Osteocyte (in vitro differentiated cells): ENCODE measurements at places on chromosomes 16 and 17. TPM values are rescaled to one million over a fixed set of nuclear protein-coding genes. Genes with fewer than 3 reads are reported as not detected.

JPH3 gene
- 2.6 and 3.1 TPM in 2 replicates for total RNA-seq

DNA sequence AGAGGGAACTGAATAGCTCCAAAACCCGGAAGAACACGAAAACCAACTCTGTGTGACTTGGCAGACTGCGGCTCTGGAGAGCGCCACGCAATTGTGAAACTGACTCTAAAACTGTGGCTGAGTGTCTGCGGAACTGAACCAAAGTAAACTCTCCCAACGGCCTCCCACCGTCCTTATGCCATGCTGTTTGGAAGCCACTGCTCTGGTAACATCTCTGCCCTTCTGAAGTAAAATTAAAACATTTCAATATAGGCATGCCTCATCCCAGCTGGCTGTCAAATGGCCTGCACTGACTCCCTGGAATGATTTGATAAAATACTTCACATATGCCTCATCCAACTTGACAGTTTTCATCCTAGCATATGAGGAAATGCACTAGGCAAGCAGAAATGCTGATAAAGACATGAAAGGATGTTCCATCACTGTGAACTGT is 70.2 kb downstream of the PARN start:
- DNase-seq: no peak

WNT9B gene
- total RNA-seq: not detected in 2 replicates

GRCh38 chr17:81210868-81211267 is 11.9 kb downstream of the CEP131 start:
- no peak for DNase-seq

GCGR gene
- total RNA-seq: not detected in 2 replicates

- no peak for DNase-seq
Observed at GRCh38 chr16:85789773-85790172, 9.6 kb downstream of the EMC8 start.

EVPL gene
- total RNA-seq: not detected in 2 replicates
